ENCODE measurements at places on chromosomes 11 and 22.

- no peak for DNase-seq
Measured at GRCh38 chr11:59857439-59858434, 8.6 kb downstream of the TCN1 start.

DNA sequence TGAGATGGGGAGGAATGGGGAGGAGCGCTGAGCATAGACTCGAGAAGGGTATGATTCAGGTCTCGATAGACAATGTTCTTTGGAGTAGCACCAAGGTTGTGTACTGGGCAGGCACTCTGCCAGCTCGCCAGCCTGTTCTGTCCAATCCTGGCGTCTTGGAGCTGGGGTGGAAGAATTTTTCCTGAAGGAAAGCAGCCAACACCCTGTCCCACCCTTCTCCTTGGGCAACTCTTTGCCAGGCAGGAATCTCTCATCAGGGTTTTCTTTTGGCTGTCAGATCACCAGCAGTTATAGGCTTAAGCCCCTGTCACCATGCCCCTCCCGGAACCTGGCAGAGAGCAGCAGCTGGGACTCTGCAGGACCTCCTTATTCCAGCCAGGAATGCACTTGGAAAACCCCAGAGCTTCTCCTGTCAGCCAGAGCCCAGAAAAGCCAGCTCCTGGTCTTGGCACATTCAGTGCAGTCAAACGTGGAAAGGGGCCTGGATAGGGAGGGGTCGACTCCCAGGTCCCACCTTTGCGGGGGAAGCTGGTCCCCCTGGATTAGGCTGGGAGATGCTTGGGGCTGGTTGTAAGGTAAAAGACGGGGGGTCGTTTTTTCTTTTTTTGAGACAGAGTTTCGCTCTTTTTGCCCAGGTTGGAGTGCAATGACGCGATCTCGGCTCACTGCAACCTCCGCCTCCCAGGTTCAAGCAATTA lies 14.4 kb upstream of the SPTBN2 start:
- DNase-seq, result no peak

GRCh38 chr22:24120044-24120443 lies 61.2 kb upstream of the SUSD2 start:
- no peak for DNase-seq

DNA sequence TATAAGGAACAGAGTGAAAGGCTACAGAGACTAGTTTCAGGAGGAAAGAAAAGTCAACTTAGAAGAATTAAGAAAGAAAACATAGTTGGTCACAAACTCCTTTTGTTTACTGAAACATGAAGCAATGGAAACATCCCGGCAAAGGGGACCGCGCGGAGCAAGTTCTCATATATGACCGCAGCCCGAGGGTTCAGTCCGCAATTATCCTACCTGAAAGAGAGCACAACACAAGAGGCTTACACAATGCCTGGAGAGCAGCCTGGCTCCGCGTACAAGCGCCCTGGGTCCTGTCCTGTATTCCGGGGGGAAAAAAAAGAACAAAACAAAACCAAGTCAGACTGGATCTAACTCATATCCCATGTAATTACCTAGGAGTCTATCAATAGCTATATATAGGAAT lies 12.3 kb downstream of the RBM4B start:
- DNase-seq, result no peak

DNA sequence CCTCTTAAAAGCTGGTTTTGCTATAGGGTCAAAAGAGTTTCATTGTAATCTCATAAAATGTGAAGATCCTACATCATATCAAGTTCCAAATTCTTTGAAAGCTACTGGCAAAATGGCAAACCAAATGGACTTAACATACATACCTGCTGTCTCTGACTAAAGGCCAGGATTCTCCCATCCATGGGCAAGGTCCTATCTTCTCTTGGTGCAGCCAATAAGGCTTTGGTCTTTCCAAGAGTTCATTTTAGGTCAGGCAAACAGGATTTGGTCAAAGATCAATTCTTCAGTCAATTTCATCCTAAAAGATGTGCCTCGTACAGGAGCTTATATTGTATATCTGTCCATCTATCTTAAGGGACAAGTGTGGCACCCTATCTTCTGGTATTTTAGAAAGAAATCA lies 49.7 kb downstream of the CADM1 start:
- DNase-seq, result no peak
